ENCODE measurements at places on chromosomes 2 and 18.

DNA sequence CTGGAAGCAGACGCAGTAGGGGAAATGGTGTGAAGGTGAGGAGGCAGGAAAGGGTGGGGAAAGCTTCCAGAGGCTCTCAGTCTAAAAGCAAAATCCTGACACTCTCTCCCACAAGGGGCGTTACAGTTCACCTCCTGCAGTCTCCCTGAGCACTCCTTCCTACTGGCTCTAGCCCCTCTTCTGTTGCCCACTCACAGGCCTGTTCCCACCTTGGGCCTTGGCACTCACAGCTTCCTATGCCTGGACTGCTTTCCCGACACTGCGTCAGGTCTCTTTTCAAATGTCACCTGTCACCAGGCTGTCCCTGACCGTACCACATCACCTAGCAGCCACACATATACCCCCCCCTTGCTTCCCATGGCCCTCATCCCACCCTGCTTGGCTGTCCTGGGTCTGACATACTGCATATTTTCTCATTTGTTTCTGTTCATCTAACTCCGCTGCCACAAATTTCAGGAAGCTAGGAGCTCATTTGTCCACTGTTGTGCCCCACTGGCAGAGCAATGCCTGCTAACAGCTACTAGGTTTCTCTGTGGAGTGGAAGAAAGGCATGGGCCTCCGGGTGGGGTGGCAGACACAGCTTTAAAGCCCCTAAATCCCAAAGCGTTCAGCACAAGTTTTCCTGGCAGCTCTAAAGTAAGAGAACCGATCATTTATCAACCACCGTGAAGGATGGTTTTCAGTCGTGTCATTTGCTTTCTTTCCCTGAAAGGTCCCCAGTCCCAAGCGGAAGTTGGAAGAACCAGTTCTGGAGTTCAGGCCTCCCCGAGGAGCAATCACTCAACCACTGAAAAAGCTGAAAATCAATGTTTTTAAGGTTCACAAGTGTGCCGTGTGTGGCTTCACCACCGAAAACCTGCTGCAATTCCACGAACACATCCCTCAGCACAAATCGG, 118.8 kb downstream of the ZNF532 start:
- no peak for DNase-seq

- no peak for DNase-seq
Observed at GRCh38 chr18:46678785-46679399, 21.9 kb upstream of the LOXHD1 start.

GRCh38 chr2:157172866-157173578, 84.5 kb upstream of the GALNT5 start:
- no peak for DNase-seq

GRCh38 chr2:86003104-86003503, 102.6 kb downstream of the POLR1A start:
- DNase-seq: no peak

DNA sequence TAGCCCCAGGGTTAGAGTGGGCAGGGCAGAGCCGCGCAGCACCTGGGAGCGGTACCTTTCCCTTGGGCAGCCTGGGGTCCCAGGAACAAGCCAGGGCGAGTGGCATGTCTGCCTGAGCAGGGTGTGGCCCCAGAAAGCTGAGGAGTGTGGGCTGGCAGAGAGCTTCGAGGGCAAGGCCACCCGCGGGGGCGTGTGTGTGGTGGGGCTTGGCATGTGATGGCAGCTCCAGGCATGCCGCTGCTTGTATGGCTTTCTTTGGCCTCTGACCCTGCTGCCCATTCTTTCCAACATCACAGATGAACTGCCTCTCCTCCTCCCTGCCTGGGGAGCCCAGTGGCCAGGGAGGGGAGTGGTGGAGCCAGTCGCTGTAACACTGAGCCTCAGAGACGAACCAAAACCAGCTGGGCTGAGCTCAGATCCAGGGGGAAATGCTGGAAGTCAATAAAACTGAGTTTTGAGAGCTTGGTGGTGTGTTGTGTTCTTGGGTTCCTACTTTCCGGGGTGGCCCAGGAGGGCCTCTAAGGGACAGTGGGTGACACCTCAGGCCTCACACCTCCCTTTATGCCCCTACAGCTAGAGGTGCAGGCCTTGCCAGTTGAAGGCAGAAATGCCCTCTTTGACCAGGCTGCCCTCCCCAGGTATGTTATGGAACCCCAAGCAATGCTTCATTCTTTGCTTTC, 7.4 kb downstream of the DNAJB2 start:
- DNase-seq: no peak

GRCh38 chr2:216888081-216888480, 28.2 kb upstream of the TNP1 start:
- no peak for DNase-seq

- DNase-seq: no peak
Observed at GRCh38 chr2:60371681-60372080, 181.8 kb downstream of the BCL11A start.

DNA sequence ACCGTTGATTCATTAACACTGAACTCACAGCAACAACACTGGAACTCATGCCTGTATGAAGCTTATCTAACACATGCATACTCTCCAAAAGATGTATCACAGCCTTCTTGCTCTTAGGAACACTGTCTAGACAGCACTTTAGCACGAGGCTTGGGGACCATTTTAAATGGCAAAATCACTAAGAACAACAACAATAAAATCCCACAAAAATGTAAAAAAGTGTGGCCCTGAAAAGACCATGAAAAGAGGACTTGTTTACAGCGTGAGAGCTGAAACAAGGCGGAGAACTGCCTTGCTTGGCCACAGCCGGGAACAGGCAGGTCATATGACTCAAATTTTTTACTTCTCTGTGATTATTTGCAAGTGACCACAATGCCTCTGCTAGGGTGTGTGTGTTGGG, 48.1 kb downstream of the CHN1 start:
- no peak for DNase-seq

DNA sequence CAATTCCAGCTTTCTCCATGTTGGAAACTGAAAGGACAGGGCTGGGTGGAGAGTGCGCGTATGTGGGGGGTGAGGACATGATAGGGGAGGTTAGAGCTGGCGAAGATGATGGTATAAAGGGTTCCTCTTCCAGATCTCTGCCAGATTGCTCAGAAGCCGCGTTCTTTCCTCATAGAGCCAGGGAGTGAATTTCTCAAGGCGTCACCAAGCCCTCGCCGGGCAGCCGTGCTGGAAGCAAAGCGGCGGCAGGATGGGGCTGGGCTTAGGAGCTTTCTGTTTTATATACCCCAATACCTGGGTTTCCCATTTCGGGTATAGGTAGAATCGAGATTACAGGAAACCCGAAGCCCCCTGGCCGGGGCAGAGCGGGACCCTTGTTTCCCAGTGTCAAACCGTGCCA, 43.8 kb downstream of the DDX18 start:
- no peak for DNase-seq

DNA sequence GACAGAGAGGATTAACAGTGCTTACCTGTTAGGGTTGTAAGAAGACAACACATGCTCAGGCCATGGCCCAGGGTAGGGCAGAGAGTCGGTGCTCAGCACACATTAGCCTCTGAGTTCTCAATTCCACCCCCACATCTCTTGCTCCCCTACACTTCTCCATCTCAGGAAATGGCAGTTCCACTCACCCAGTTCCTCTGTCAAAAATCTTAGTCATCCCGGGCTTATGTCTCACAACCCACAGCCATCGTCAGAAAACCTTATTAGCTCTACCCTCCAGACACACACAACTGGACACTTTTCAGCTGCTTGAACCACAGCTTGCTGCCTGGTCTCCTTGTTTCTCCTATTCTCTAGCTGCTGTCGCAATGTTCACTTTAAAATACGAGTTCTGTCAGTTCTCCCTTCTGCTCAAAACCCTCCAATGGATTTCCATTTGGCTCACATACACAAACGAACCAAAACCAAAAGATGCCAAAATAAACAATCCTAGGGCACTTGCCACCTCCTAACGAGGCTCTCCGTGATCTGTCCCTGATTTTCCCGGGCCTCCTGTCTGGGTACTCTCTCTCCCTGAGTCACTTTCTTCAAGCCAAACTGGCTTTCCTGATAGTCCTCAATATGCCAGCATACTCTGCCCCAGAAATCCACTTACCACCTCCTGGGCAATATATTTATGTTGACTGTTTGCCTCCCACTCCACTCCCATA, 89.7 kb downstream of the KCTD1 start:
- DNase-seq: no peak

- no peak for DNase-seq
Observed at GRCh38 chr2:201707142-201707541, 8.7 kb upstream of the MPP4 start.

- DNase-seq: no peak
Observed at GRCh38 chr2:102703305-102703704, 58.5 kb upstream of the TMEM182 start.

DNA sequence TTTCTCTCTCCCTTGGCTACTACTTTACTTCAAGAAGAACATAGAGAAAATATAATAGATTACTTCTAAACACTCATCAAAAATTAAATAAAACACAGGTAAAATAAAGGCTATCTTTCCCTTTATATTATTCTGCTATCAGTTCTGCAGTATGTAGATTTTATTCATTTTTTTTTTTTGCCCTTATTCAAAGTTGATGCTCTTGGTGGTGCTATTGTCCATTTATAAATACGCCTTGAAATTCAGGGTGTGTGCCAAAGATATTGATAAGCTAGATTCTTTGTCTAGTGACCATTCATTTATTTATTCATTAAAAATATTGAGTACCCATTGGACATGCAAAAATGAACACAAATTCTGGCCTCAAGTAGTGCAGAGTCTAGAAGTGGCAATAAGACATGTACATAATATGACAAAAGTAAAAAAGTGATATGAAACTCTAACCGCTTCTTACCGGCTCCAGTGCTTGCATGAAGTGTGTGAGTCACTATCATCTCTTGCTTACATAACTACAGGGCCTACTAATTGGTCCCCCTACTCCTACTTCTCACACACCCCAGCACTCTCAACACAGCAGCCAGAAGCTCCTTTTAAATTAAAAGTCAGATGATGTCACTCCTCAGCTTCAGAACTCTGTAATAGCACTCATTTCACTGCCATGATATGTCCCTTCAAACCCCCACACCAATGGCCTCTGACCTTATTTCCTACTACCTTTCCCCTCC, 208.3 kb upstream of the FANCL start:
- no peak for DNase-seq

- no peak for DNase-seq
Observed at GRCh38 chr18:57258131-57258777, 94.1 kb upstream of the ST8SIA3 start.

GRCh38 chr18:37584952-37585695, 19.5 kb upstream of the CELF4 start:
- DNase-seq: no peak

GRCh38 chr2:11855064-11855760, 108.8 kb downstream of the LPIN1 start:
- no peak for DNase-seq

DNA sequence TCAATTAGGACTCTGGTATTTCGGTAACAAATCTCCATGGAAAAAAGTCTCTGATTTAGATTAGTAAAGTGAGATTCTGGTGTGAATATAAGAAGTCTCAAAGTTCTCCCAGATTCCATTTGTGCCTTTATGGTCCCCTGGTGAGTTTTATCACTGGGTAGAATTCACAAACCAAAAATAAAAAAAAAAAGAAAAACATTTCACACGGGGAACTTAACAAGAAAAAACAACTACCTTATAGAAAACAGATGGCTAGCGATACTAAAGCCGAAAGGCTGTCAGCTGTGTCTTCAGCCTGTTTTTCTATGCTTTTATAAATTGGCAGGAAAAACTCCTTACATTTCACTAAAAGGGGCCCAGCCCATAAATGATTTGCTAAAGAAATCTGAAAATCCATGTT, 50.6 kb downstream of the COL5A2 start:
- DNase-seq: no peak

GRCh38 chr2:37005118-37005868, 39.0 kb upstream of the STRN start:
- no peak for DNase-seq

DNA sequence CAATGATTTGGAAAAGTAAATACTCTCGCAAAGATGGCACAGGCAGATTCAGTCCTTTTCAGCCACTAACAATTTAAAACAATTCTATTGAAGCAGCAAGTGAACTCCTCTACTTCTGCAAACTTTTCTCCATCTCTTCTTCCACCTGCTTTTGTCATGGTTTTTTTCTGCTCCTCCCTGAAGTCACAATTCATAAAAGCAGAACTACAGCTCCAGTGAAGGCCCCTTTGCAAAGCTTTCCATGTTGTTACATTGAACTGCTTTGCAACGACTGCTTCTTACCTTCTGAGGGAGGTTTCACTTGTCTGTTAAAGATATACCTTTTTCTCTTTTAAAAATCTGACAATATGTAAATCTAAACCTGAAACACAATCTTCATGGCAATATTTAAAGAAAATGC, 3.7 kb upstream of the SERTAD2 start:
- DNase-seq: no peak

Measured in stimulated activated CD4-positive, alpha-beta T cell treated with anti-CD3 and anti-CD28 coated beads, Interleukin-2, amount 100 ng/mL, for 4 hours (primary cell).